Osteoblast (primary cell): ENCODE measurements at places on chromosomes 7 and 10.

- peak; percentile 30 for DNase-seq
These were observed 68.7 kb upstream of the KLF6 start for GRCh38 chr10:3853547-3854303.

GRCh38 chr10:73889014-73889413 lies 14.7 kb upstream of the CAMK2G start:
- peak; percentile 65 for DNase-seq

- no peak for DNase-seq
These were observed 3.0 kb upstream of the GIMAP5 start for GRCh38 chr7:150734254-150734653.

DNA sequence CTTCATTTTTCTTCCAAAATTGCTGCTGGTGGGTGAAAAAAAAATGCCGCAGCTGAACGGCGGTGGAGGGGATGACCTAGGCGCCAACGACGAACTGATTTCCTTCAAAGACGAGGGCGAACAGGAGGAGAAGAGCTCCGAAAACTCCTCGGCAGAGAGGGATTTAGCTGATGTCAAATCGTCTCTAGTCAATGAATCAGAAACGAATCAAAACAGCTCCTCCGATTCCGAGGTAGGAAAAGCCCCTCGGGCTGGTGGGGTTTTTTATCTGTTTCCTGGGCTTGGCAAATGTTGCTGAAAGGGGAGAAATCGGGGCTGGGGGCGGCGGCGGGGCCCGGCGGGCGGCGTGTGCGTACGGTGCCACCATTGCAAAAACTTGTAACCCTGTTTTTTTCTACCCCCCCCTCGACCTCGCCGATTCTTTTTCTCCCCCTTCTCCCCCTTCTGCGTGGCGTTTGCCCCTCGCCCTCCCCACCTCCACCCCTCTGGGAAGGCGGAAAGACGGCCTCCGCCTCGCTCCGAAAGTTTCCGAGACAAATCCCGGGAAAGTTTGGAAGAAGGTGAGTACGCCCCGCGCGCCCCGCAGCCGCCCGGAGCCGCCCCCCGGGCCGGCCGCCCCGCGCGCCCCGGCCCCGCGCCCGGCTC lies 789 bp downstream of the TCF7L2 start:
- DNase-seq, result peak; percentile 73

GRCh38 chr10:8908013-8908412 lies 853.5 kb downstream of the GATA3 start:
- no peak for DNase-seq

DNA sequence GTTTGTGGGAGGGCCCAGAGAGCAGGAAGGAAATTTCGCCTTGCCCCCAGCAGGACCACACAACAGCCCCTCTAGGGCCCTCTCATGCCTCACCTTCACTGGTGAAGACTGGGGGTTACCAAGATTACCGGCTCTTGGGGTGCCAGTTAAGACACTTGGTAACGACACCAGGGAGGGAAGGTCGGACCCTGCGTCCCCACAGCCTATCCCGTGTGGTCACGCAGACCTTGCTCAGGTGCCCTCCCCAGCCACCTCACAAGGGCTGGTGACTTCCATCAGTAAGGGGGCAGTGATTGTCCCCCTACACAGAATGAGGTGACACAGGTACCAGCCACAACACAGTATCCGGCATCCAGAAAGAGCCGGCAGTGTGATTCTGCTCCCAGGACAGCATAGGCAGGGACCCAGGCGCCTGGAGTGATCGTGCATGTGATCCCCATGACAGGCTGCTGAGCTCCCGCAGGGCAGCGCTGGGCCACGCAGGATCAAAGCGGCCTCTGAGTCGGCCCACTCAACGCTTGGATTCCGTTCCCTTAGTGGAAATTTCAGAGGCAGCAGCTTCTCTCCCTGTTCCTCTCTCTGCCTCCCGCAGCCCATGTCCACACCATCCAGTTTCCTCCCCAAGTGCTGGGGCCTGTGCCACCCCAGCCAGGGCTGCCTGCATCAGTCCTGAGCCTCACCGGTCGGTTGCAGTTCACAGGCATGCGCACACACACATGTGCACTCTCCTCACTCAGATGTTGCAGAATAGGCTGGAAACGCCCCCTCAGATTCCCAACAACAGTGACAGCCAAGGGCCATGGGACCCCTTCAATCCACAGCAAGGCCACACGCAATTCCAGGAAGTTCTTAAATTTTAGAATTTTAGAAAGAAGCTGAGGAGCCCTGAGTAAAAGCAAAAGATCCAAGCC lies 35.8 kb downstream of the CAMK2B start:
- peak; percentile 81 for DNase-seq

DNA sequence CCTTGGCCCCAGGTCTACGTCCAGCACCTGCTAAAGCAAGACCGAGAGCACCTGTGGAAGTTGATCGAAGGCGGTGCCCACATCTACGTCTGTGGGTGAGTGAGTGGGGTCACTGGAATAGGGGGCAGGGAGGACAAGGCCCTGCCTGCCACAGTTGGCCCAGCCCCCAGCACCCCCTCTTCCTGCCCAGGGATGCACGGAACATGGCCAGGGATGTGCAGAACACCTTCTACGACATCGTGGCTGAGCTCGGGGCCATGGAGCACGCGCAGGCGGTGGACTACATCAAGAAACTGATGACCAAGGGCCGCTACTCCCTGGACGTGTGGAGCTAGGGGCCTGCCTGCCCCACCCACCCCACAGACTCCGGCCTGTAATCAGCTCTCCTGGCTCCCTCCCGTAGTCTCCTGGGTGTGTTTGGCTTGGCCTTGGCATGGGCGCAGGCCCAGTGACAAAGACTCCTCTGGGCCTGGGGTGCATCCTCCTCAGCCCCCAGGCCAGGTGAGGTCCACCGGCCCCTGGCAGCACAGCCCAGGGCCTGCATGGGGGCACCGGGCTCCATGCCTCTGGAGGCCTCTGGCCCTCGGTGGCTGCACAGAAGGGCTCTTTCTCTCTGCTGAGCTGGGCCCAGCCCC lies 8.1 kb downstream of the TMEM120A start:
- peak; percentile 84 for DNase-seq

GRCh38 chr7:32163141-32163806 lies 93.1 kb upstream of the PDE1C start:
- DNase-seq, result peak; percentile 73

GRCh38 chr10:117533507-117534281 lies 8.9 kb upstream of the EMX2 start:
- peak; percentile 83 for DNase-seq

DNA sequence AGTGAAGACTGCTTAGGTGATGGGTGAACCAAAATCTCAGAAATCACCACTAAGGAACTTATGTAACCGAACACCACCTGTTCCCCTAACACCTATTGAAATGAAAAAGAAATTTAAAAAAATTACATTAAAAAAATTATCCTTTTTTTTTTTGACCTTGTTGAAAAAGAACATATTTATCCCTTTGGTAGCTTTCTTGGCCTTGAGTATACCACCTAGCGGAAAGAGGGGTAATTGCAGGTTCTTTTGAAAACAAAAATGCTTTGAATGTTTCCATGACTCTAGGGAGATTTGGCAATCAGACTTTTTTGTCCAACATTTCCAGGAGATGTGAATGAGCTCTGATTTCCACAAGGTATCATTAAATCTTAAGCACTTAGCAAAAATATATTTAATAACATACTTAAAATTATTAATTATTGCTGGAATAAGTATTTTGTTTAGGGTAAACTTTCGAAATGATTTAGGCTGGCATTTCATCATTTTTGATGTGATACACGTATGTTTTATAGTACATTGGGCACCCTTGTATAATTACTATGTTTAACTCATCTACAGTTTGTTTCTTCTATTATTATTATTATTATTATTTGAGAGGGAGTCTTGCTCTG lies 47.0 kb upstream of the ELMO1 start:
- DNase-seq, result no peak

GRCh38 chr7:87226495-87226894 lies 7.0 kb upstream of the TMEM243 start:
- DNase-seq, result no peak

DNA sequence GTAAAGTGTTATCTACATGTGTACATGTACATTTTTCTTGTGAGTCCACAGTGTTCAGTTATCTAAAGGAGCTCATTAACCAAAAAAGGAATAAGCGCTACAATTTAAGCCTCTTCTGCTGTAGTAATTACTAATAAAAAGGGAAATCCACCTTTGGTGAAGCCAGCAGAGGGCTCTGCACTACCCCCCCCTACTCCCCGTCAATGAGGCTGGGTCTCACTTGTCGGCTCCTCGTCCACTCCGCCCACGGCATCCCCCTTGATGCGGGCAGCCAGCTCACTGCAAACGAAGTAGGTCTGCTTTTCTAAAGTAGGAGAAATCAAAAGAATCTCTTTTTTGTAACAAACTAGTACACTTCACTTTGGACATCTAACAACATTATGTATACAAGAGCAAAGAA lies 4.7 kb upstream of the WASHC2A start:
- peak; percentile 10 for DNase-seq

DNA sequence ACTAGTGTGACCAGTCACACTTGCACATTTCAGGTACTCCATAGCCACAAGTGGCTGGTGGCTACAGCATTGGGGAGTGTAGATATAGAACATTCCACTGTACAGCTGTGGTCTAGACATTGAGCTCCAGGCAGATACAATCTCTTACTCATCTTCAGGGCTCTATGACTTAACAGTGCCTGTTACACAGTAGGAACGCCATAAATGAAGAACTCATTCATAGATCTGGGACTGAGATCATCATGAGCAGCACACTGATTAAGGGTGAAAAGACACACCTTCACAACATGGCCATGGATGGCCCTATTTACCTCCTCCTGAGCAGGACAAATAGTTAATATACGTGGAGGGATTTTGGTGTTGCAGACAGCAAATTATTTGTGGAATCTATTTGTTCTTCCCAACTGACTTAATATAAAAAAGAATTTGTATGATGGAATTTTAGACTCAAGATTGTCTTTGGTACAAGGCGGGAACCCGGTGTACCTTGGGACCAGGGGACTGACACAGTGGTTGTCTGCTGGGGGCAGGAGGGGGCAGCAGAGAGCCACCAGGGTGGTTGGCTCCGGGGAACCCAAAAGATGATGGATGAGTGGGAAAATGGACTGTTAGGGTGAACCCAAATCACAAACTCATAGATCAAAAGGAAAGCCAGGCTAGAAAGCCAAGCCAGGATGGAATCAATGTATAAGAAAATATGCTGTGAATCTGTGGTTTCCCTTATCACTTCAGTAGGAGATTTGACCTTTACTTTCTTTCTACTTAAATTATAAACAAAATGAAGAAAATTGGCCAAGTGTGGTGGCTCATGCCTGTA lies 24.3 kb upstream of the CPA2 start:
- DNase-seq, result peak; percentile 68

DNA sequence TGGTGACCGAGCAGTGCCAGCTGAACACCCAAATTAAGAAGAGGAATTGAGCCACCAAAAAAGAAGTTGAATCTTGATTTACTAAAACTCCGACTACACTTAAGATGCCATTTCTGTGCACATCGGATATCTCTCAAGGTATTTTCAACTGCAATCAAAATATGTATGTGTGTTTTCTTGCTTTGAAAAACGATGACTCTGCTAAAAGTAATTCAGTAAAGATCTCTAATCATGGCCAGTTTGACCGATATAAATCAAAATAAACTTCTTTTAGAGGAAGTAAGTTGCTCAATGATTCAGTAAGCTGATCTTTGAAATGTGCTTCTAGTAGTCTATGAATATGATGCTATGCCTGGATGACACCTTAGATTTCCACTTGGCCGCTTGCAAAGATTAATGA lies 453.5 kb upstream of the TPK1 start:
- DNase-seq, result no peak

DNA sequence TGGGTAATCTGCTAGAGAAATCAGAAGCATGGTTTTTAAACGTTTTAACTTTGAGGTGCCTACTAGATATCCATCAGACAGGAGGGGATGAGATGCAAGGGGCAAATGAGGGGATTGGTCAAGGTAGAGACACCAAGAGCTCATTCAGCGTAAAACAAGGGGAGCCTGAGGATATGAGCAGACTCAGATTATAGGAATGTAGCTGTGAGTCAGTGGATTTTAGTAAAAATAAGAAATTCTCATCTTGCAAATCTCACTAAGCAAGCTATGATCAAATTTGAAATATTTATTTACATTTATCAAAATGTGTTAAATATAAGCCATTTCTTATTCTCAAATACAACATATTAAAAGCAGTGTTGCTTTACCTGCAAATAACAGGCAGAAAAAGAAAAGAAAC lies 21.4 kb upstream of the TFEC start:
- DNase-seq, result no peak

DNA sequence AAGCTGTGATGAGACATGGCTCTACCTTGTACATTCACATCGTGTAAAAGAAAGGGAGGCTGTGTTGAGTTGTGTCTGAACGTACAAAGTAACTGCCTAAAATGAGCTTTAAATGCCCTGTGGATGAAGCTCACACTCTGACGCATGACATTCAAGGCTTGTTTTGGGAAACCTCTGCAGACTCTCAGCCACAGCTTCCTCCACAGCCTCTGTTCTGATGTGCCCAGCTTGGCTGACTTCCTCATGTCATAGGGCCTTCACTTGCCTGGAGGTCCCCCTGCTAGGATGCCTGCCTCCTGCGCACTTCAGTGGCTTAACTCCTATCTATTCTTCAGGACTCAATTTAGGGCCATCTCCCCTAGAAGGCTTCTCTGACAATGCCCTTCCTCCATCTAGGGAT lies 230.0 kb upstream of the HABP2 start:
- no peak for DNase-seq
